GM18507 (cell line): ENCODE measurements at places on chromosomes 2 and 18.

DNA sequence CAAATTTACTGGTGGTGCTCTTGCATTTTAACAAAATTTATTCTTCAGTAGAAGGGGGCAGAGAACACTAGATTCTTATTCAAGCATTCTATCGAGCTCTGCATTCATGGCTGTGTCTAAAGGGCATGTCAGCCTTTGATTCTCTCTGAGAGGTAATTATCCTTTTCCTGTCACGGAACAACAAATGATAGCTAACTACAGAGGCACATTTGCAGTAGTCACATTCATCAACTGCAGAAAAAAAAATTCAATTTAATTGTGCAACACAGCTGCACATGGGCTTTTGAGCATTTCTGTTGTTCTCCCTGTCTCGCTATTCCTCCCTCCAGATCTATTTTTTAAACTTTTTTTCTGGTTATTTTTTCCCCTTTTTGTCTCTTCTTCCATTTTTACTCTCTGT lies 13.0 kb upstream of the DLX1 start:
- DNase-seq = no peak

GRCh38 chr2:140136366-140136765 lies 1356.2 kb upstream of the NXPH2 start:
- no peak for DNase-seq

GRCh38 chr2:229882583-229882982 lies 39.2 kb downstream of the TRIP12 start:
- no peak for DNase-seq

- no peak for DNase-seq
These were observed 239.4 kb upstream of the HDAC4 start for GRCh38 chr2:239640210-239640609.

DNA sequence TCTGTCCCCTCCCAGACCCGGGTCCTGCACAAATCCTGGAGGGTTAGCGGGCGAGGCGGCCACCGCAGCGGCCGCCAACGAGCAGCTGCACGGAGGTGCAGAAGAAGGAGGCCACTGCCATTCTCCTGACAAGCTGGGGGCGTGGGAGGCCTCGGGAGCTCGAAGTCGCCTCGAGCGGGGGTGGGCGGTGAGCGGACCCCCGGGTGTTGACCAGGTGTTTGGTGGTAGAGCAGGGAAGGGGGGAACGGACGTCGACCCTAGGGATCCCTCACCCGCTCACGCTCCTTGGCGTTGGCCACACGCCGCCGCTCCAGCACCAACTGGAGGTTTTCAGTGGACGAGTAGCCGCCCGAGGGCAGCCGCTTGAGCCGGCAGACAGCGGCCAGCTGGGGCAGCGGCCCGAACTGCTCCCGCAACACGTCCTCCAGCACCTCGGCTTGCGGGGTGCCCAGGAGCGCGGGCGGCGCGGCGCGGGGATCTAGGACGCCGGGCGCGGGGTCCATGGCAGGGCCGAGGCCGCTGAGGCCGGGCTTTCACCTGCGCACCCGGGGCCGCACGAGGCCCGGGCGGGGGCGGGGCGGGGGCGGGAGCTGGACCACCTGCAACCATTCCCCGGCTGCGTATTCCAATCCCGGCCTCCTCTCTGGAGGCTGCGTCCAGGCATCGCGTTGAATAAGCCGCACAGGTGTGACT lies at the start of gene FIGLA:
Gene FIGLA (minus strand): TSS at position 508 of the 693 bp plus-strand sequence. CDS start 5 bp downstream, at position 503.
- DNase-seq = no peak

- DNase-seq = no peak
These were observed 33.9 kb downstream of the FANCL start for GRCh38 chr2:58207189-58207588.

DNA sequence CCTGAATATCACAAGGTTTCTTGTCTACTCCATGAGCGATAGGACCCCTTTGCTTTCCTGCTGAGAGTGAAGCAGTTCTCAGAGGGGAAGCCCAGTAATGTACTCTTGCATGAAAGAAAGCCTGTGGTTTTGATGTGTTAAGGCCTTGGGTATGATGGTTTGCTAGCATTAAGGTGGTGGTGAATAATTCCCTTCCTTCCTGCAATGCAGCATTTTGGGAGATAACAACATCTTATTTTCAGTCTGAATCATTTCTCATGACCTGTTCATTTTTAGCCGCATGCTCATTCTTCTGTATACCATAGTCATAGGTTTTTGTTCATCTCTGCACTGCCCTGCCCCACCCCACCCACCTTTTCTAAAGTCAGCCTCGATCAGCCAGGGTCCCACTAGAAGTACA lies 66.2 kb downstream of the HNMT start:
- no peak for DNase-seq

- DNase-seq = no peak
These were observed 27.8 kb upstream of the TTC39C start for GRCh38 chr18:23986600-23987359.

GRCh38 chr2:132567682-132568081 lies 102.3 kb downstream of the LYPD1 start:
- DNase-seq = no peak

- DNase-seq = no peak
These were observed 100.6 kb downstream of the BABAM2 start for GRCh38 chr2:27991146-27991545.
